ENCODE measurements at places on chromosomes 7 and 10.

DNA sequence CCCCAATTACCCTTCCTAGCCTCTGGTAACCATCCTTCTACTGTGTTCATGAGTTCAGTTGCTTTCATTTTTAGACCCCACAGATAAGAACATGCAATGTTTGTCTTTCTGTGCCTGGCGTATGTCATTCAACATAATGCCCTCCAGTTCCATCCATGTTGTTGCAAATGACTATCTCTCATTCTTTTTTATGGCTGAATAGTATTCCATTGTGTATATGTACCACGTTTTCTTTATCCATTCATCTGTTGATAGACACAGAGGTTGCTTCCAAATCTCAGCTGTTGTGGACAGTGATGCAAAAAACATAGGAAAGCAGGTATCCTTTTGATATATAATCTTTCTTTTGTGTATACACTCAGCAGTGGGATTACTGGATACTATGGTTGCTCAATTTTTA lies 51.2 kb downstream of the RAPGEF5 start:
- no peak for DNase-seq

DNA sequence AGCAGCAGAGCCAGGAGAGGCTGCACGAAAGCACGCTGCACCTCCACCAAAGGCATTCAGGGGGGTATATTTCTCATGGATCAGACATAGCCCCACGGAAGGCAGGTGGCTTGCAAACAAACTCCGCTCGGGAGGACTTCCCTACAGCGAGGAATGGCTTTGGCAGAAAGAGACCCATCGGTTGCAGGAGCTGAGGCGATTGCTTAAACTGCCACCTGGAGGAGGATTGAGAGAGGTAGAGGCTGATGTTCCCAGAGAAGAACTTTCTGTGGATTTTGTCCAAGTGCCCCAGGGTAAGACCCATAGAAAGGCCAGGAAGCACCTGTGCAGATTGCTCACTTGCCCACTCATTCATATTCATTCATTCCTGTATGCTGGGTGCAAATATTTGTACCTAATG lies 89.1 kb downstream of the NEUROD6 start:
- DNase-seq, result no peak

DNA sequence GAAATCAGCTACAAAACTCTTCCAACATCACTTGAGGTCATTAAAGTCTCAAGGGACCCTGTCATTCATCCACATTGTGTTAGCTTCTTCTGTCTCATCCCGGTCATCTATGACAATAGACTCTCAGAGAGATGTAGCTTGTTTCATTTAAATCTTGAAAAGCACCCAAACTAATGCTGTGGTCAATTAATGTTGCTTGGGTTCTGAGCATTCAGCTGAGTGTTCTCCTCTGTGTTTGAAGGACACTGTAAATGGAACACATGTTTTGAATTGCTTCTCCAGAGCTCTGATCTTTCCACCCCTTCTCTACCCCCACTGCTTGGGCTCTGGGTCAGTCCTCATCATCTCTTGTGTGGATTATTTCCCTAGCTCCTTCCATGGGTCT lies 19.6 kb upstream of the ADD3 start:
- DNase-seq, result no peak

- DNase-seq, result no peak
Observed at GRCh38 chr7:70596598-70596913, 535.4 kb upstream of the GALNT17 start.

- no peak for DNase-seq
Observed at GRCh38 chr7:81207801-81208200, 288.9 kb upstream of the SEMA3C start.

DNA sequence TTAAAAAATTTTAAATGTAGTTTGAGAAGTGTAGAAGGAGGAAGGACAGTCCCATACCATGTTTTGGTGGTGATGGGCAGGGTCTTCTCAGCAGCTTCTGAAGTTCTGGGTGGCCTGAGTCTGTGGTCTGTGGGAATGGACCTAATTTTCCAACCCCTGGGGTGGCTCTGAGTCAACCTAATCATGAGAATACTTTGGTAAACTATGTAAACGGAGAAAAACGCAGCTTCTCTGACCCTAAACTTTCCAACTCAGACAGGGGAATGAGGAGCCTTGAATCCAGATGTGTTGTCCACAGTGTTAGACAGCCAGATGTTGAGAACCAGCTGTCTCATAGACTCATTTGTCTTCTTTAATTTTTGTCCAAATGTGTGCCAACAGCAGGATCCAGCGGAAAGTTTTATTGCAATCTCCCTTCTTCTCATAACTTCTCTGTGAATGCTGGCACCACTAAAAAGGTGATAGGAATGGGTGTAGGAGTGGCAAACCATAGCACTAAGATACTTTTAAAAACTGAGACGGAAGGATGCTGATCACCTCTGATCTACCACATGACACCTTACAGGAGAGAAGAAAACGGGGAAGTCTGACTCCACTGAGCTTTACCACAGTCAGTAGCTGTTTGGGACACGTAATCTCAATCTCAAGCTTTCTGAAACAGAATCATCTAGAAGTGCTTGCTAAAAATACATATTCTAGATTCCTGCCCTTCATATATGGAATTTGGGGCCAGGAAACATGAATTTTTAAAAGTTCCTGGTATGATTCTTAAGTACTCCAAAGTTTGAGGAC lies 90.5 kb upstream of the PHYHIPL start:
- no peak for DNase-seq

DNA sequence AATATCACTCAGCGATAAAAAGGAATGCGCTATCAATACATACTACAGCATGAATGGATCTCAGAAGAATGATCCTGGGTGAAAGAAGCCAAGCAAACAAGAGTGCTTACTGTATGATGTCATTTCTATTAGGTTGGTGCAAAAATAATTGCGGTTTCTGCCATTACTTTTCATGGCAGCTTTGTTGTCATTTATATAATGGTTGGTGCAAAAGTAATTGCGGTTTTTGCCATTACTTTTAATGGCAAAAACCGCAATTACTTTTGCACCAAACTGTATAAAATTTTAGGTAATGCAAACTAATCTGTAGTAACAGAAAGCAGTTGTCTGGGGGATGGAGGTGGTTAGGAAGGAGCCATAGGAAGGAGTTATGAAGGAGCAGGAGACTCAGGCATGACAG lies 318.3 kb upstream of the ZMIZ1 start:
- no peak for DNase-seq

- DNase-seq, result no peak
Observed at GRCh38 chr10:131271195-131271880, 40.2 kb downstream of the TCERG1L start.

DNA sequence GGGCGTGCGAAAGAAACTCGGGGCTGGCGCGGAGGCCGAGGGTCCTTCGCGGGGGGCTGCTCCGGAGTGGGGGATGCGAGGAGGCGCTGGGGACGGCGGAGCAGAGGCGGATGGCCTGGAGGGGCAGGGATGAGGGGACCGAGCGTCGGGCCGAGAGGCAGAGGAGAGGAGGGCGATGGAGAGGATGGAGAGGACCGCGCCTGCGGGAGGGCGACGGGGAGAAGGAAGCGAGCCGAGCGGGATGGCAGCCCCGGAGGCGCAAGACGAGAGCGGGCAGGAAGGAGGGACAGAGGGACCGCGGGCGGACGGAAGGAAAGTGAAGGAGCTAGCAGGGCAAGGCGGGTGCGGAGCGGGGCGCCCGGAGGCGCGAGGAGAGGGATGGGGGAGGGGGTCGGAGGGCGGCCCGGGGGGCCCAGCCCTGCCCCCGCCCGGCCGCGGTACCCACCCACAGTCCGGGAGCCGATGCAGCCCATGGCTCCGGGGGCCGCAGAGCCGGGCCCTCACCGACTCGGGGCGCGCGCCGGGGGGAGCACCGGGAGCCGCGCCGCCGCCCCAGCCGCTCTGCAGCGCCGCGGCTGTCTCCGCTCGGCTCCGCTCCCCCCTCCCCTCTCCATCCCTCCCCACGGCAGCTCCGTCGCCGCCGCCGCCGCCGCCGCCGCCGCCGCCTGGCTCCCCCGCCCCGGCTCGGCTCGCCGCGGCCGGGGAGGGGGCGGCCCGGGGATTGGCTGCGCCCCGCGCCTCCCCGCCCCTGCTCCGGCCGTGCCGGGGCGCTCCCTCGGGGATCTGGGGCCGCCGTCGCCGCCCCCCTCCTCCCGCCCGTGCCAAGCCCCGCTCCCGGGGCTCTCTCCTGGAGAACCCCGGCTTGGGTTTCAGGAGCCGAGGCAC lies at the start of gene FAM131B:
Gene FAM131B (minus strand): TSS at position 583 of the 885 bp plus-strand sequence. CDS start 110 bp downstream, at position 473.
- no peak for DNase-seq

- DNase-seq, result no peak
Observed at GRCh38 chr7:70726951-70727378, 405.0 kb upstream of the GALNT17 start.

DNA sequence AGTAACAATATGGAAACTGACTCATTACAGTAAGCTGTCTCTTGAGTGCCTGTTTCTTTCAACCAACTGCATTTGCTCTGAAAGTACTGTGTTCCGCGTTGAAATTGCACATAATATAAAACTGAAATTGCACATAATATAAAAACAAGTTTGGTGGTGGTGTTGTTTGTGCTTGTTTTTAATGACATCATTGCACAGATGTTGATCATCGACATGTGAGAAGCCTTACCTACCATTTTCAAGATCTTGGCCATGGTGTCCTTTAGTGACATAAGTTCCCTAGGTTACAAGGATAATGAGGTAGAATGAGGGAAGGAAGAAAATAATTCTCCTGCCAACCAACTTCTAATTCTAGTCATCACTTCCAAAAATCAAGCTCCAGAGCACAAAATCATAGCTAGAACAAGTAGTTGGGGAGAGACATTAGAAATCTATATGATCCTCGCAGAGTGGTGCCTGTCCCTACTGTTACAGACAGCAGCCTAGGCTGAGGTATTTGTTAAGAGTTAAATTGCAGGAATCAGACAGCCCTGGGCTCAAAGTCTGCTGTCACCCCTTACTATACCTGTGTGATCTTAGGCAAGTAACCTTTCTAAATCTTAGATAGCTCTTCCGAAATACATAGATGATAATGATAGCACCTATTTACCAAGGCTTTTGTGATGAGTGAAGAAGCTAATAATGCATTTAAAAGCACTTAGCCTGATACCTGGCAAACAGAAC lies 29.3 kb downstream of the DOCK4 start:
- DNase-seq, result no peak

DNA sequence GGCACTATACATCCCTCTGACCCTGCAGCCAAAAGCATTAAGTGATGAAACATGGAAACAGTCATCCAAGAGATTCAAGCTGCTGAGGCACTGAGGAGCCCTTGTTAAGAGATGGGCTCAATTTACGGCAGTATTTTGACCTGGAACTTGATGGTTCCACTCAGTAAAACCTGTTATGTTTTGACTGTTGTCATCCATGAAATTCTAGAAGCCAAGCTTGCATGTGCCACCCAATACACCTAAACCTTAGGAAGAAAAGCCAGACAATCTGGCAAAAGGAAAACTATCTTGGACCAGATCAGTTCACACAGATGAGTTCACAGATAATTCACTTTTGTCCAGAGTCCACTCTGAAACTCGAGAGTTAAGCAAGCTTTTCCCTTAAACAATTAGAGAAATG lies 53.2 kb downstream of the ICA1 start:
- no peak for DNase-seq

- peak; percentile 16 for DNase-seq
Observed at GRCh38 chr10:106189292-106189691, 975.2 kb downstream of the SORCS1 start.

DNA sequence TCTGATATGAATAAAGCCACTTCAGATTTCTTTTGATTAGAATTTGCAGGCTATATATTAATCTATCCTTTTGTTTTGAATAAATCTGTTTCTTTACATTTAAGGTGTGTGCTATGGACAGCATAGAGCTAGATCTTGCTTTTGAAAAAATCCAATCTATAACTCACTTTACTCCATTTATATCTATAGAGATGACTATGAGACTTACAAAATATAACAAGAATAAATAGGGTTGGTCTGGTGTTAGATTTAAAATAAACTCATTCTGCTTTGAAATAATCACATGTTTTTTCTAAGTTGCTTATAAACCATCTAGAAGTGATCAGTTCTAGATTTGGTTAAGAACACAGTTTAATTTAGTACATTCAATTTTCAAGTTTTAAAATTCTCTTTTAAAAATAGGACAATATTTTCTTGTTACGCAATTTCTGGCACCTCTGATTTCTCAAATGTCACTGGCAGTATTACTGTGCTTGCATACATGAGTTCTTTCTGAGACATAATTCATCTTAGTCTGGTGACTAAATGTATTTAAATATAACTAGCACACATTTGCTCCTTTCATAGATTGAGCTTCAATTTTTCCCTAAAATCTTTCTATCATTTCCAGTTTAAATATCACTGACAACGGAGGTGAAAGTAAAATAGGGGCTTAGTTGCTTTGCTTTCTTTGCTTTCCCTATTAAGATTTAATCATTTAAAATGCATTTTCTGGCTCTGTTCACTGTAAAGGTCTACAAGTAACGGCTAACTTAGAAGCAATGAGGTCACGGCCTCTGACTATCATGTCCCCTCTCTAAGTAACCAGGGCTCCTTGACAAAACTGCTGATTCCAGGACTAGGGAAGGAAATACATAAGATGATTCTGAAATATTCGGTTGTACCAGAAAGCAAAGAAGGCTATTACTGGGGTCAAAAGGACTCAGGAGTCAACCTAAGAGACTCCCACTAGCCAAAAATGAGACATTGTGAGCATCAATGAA lies 89.3 kb downstream of the ICA1 start:
- no peak for DNase-seq

DNA sequence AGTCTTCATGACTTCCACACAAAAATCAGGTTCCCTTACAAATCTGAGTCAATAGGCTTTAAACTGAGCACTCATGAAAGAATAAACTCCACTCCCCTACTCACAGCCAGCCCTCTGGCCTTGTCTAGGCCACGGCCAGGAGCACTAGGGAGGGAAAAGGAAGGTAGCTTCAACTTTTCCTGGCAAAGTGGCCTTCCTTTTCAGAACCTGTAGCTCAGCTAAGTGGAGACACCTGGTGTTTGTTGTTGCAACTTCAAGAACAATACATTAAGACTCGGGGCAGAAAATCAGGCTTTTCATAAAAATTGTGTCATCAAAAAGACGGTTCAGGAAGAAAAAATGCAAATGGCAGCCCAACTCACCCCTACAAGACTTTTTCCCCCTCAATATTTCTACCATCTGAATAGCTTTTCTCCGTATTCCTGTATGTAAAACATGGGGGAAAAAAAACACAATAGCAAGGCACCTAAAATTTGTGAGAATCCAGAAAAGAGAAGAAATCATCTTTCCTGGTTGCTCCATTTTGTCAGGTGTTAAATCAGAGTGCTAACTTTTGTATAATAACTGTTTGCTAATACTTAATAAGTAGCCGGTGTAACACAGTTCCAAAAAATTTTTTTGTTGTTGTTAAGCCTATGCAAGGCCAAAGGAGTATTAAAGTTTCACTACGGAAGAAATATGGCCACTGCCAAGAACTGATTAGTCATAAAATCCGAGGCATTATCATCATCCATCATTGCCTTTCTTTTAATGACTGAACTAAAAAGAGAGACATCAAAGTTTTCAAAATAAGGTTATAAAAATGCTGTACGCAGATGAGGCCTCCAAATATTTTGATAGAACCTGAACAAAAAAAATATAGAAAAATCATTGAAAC lies 66.2 kb upstream of the ARID5B start:
- peak; percentile 86 for DNase-seq

DNA sequence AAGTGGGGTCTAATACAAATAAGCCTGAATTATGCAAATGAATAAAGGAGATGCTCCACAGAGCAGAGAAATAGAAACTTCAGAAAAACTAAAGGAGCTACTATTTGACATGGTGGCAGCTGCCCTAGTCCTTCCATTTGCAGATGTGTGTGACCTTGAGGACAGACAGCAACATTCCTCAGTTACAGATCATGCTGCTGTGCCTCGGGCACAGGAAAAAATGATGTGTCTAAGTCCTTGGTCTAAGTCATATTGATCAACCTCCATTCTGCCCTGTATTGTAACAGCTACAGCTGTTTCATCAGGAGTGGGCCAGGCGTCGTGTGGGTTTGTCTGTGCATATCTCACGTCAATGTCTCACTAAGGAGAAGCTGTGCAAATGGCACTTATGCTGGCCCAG lies 710.4 kb downstream of the TNS3 start:
- DNase-seq, result no peak
